ENCODE measurements at places on chromosomes 11 and 22. TPM values are rescaled to one million over a fixed set of nuclear protein-coding genes. Genes with fewer than 3 reads are reported as not detected.

DNA sequence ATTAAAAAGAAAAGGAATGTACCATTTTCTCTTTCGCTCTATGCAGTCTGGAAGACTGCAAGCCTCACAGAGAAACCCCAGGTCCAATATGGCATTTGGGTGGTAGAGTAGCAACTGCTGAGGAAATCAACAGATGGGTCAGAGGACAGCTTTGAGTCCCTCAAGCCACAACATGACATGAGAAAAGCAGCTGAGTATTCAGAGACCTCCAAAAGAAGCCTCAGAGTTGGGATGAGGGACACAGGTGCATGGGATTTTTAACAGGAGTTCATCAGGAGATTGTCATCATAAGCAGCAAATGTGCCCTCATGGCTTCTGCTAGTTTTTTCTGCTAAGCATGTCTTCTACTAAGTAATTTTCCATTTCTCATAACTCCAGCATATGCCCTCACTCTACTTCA lies 111.6 kb downstream of the BLID start:
- DNase-seq, result no peak

DNA sequence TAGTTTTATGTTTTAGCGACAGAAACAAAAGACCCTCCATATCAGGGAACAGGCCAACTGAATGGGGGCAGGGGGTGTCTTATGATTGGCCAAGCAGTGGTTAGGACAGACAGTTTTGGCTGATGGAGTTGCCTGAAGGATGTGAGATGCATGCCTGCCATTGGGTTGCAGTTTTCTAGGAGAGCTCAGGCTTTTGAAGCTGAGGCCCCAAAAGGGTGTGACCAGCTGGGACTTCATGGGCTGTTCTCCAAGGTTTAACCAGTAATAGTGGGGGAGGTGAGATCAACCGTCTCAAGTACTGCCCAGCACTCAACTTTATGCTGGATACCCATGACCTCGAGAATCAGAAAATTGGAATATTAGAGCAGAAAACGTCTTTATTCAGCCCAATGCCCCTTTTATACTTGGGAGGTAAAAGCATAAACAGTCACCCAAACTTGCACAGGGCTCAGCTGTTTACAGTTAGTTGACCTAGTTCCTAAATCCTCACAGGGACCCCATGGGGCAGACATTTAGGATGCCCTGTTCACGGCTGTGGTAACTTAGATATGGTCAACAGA lies 13.5 kb downstream of the DTX4 start:
- DNase-seq, result no peak

DNA sequence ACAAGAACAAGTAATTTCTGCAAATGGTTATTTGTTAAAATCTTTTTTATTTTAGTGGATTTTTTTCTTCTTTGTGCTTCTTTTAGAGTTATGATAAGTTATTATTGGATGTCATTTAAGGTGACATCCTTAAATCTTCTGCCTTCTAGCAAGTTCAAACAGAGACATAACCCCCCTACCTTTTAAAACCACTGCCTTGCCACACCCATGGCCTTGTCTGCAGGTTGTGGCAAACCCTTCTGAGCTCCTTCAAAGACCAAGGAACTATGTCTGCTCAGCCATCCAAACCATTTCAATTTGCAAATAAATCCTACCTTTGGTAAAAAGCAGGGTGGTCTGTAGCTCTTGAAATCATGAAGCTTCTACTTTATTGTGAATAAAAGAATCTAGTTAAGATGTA lies 241.6 kb downstream of the FAM76B start:
- no peak for DNase-seq

DNA sequence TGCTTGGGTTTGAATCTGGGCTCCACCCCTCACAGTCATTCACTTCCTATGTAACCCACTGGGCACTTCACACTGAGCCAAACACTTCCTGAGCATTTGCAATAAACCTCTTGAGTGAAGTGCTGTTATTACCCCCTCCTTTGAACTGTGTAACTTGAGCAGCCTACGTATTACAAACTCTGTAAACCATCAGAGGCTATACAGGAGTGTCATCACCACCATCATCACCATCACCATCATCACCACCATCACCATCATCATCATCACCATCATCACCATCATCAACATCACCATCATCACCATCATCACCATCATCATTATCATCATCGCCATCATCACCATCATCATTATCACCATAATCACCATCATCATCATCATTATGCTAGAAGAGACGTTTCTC lies 18.4 kb downstream of the RTL6 start:
- no peak for DNase-seq

GRCh38 chr11:69896250-69896649 lies 77.0 kb upstream of the FGF3 start:
- DNase-seq, result no peak

DNA sequence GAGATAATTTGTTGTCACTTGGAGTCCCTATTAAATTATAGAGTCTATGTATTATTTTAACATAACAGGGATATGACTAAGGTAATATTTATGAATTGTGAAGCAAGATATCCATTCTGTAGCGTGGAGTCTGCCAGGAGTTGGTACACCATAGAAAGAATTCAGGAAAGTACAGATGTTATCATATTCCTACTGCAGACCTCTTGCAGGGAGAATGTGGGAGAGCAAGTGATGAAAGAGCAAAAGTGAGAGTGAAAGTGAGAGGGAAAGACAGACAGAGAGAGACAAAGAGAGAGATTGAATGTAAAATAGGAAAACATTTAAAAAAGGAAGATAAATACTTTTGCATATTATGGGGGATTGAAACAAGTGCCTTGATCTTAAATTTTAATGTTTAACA lies 468.8 kb downstream of the CNTN5 start:
- no peak for DNase-seq

- no peak for DNase-seq
These were observed 7.8 kb downstream of the GGA1 start for GRCh38 chr22:37616201-37617083.

The BAIAP2L2 gene
- 3.6 TPM for total RNA-seq

The TRPC6 gene
- not detected for total RNA-seq

The C11orf91 gene
- total RNA-seq, result 0.49 TPM

The PATE4 gene
- total RNA-seq, result not detected

The P2RX6 gene
- 1.1 TPM for total RNA-seq

The RAB6A gene
- 118 TPM for total RNA-seq

DNA sequence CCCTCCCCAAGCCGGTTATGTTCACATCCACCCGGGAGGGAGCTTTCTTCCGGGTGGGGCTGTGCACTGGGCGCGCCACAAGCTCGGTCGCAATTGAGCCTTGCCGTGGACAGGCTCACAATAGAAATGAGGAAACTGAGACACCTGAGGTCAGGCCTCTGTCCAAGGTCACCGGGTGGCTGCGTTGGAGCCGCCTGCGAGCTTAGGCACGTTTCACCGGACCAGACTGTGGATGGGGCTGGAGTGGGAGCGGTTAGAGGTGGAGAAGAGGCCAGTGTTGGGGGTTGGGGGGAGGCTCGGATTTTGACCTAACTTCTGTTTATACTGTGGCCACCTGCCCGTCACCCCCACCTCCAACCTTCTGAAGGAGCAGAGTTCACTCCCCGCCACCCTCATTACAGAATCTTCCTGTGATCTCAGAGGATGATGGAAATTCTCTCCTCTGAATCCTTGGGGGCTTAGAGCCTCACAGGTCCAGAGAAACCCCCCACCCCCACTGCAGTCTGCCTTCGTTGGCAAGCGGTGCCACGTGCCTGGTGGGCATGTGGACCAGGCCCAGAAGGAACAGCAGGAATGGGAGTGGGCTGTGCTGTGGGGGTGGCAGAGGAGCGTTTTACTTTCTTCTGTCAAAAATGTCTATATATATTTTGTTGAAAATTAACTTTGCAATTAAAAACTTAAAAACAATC lies 631 bp upstream of the NPTXR start:
- no peak for DNase-seq

The IL18 gene
- 0.42 TPM for total RNA-seq

DNA sequence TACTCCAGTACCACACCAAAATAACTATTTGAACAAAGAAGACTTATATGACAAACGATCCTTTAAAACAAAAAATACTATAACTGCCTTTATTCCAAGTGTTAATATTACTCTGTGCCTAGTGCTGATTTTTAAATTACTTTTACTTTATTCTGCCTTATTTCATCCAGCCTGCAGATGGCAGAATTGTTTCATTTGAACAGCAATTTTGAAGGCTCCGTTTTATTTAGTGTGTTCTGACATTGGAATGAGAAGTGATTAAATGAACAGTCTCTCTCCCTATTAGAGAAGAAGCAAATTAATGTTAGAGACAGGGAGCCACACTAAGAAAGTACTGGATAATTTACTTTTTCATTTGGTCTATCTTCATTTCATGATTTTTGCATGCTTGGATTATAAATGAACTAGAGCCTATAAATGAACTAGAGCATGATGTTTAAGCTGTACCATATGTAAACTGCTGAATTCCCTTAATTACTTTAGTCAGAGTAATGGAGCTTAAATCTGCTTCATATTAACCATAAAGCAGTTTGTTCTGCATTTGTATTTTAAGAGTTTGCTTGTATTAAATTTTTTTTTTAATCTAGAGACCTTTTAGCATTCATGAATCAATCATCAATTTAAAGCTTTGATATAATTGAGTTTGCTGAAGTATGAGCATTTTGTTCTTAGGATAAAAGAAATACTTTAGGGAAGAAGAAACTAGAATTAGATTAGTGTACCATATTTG lies 9.8 kb downstream of the PDHX start:
- DNase-seq, result peak; percentile 49

The GTSE1 gene
- 0.64 TPM for total RNA-seq

The DEPDC7 gene
- total RNA-seq, result 1.4 TPM

- DNase-seq, result no peak
These were observed 484.5 kb downstream of the MN1 start for GRCh38 chr22:27317096-27317495.

The KRTAP5-7 gene
- total RNA-seq, result not detected

DNA sequence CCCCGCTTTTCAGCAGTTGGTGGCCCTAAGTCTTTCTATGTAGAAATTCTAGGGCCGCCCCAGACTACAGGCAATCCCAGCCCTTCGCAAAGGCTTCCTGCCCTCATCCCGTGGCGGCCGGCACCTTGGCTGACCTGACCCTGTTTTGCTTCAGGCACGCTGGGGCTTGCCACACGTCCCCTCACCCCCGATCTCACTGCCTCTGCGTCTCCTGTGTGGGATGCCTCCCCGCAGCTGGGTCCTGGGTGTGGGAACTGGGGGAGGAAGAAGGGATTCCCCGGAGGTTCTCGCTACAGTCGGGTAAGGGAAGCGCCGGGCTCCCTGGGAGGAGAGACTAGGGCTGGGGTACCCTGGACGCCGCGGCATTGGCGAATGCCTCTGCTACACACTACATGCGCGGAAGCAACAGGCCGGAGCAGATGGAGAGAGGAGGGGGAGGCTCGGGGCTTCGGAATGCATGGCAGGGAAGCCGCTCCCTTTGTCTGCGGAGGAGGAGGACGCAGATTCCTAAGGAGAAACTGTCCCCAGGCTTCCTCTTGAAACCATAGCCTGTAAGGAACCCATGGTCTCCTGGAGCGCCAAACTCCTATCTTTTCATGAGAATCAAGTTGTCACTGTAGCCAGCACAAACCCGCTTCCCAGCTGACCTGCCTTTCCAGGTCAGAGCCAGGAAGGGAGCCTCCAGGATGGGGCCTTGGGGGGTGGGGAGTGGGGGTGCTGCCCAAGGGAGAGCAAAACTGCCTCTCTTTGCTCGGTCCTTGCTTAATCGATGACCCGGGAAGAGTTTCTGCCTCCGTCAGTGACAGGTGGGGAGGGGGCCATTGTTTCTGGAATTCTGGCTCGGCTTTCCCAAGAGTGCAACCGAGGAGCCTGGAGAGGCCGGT lies 1.4 kb downstream of the DTX4 start:
- DNase-seq, result no peak

The MRGPRF gene
- total RNA-seq, result not detected

DNA sequence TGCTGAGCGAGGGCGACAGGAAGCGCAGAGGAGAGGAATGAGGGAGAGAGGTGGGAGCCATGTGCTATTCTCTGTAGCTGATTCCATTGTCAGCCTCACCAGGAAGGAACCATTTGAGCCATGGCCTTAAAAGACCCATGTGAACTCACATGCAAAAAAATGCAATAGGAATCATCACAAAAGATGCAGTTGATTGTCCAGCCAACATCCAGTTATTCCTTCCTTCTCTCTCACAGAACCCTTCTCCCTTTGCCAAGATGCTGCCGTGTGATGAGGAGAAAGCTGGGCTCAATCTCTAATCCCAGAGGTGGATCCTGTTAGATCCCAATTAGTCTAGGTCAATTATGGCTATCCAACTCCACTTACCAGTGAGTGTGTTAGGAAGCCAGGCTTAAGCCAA lies 58.2 kb upstream of the RRAS2 start:
- DNase-seq, result no peak

GRCh38 chr11:91959411-91959810 lies 265.2 kb upstream of the FAT3 start:
- DNase-seq, result no peak

- DNase-seq, result no peak
These were observed 14.0 kb upstream of the FCHSD2 start for GRCh38 chr11:73156114-73156513.

- no peak for DNase-seq
These were observed 22.8 kb upstream of the HMOX1 start for GRCh38 chr22:35357883-35358621.

DNA sequence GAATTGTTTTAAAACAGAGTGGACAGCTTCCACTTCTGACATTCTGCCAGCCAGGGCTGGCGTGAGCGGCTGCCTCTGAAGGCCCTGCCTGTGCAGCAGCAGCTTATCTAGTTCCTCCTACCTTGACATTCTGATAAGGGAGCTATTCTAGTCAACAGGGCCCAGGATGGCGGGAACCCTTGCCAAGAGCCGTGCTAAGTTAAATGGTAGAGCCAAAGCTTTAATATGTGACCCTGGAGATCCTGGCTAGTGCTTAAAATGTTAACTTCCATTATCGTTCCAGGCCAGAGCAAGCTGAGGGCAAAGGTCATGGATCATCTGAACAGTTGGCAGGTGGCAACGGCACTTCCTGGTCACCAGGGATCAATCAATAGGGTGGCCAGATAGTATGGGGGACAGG lies 3.5 kb downstream of the KCNJ5 start:
- no peak for DNase-seq

The MPPED2 gene
- not detected for total RNA-seq

The RELA gene
- 170 TPM for total RNA-seq

The MYOD1 gene
- not detected for total RNA-seq

DNA sequence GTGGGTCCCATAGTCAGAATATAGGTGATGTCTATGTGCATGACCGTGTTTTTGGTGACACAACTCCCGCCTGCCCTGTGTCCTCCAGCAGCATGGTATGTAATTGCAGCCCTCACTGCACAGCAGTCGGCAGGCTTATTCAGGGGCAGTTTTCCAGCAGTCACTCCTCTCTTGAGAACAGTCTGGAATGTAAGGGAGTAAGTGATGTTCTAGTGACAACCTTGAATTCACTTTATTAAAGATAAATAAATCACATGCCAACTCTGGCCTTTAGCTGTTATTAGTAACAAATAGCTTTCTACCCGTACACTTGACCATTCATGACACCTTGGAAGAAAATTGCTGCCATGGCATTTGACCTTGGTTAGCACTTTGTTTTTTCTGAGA lies 27.9 kb downstream of the ZNRF3 start:
- DNase-seq, result no peak

The GAL3ST3 gene
- total RNA-seq, result not detected

The ABCG4 gene
- not detected for total RNA-seq

- DNase-seq, result no peak
These were observed 6.5 kb downstream of the TENM4 start for GRCh38 chr11:79434283-79434682.
